ENCODE measurements at places on chromosomes 12 and 14.

DNA sequence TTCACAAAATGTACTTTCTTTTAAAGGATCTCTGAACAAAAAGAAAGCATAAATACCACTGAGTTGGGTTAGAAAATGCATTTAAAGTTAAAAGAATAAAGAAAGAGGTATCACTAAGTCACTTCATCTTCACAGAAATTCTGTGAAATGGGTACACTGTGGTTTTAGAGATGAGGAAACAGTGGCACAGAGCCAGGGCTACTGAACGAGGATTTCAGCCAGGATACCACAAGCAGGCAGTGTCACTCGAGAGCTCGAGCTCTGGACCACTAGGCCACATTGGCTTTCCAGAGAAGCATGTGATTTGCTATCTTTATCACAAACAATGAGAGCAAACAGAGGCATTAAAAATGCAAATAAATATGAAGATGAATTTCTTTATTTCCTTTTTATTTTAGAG is 51.0 kb downstream of the WDHD1 start:
- no peak for DNase-seq

- DNase-seq, result no peak
Observed at GRCh38 chr12:50562520-50563433, 58.0 kb downstream of the DIP2B start.

GRCh38 chr14:77377502-77377844 is 294 bp downstream of the SAMD15 start:
- DNase-seq, result no peak

DNA sequence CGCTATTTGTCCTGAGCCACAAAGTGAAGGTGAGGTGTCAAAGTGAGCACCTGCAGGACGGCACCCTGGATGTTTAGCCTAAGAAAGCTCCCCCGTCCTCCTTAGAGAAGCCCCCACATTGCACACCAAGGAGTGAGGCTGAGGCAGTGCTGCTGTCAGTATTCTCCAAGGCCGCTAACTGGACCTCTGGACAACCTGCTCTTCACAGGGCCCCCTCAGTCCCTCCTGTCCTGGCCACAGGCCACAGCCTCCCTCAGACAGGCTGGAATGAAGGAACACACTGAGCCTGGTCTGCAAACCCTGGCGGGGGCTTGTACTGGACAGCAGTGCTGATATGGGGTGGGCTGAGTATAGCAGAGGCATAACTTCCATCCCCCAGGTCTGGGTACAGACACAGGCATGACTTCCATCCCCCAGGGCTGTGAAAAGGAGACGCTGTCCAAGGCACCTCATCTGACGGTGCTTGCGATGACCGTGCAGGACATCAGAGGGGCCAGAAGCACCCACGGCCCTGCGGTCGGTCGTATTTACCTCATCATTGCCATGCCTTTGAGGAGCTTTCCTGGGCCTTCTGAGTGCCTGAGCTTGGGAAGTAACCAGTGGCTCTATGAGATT is 82.4 kb upstream of the DIO3 start:
- no peak for DNase-seq

DNA sequence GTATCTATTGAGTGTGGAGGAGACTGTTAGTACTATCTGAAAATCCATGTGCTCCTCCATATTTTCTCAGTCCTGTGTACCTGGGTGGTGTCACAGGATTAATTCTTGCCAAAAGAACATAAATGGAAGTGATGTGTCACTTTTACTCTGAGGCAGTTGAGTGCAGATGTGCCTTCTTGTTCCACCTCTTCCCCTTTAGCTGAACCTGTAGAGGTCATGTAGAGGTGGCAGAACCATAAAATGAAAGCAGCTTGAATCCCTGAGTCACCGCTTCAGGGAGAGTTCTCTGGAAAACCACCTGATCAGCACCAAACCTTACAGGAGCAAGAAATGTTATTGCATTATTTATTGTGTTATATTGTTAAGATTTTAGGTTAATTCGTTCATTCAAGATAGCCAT is 14.7 kb upstream of the SLC25A3 start:
- no peak for DNase-seq

GRCh38 chr14:62710811-62711210 is 334.4 kb downstream of the KCNH5 start:
- DNase-seq, result no peak
